Sigmoid colon (tissue), 7 donors: ENCODE measurements at places on chromosomes 1 and 21. TPM values are rescaled to one million over a fixed set of nuclear protein-coding genes. Genes with fewer than 3 reads are reported as not detected.

- no peaks in the 10 kb centered on the region for H3K4me1 ChIP-seq
- H3K27ac ChIP-seq, result no peak overlapping the region
- no peaks in the 10 kb centered on the region for H3K27me3 ChIP-seq
- no peak for DNase-seq
- no peak overlapping the region for H3K4me3 ChIP-seq
- H3K36me3 ChIP-seq, result no peaks in the 10 kb centered on the region
These were observed 10.9 kb upstream of the ATAD3B start for GRCh38 chr1:1460540-1461130.

DNA sequence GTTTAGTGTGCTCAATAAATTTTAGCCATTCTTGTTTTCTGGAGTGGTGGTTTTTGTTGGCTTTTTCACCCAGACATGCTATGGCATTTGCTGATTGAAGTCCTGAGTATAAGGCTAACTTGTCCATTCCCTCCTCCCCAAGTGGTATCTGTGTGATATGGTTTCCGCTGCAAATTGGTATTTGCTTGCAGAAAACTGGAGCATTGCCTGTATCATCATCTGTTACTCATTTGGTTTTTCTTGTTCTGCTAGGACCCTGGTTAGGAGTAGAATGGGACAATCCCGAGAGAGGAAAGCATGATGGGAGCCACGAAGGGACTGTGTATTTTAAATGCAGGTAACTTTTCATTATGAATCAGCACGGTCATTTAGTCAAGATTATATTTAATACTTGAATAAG lies 34.0 kb downstream of the TBCE start:
- no peak for DNase-seq
- H3K4me3 ChIP-seq, result no peak overlapping the region
- H3K4me1 ChIP-seq, result no peaks in the 10 kb centered on the region

DNA sequence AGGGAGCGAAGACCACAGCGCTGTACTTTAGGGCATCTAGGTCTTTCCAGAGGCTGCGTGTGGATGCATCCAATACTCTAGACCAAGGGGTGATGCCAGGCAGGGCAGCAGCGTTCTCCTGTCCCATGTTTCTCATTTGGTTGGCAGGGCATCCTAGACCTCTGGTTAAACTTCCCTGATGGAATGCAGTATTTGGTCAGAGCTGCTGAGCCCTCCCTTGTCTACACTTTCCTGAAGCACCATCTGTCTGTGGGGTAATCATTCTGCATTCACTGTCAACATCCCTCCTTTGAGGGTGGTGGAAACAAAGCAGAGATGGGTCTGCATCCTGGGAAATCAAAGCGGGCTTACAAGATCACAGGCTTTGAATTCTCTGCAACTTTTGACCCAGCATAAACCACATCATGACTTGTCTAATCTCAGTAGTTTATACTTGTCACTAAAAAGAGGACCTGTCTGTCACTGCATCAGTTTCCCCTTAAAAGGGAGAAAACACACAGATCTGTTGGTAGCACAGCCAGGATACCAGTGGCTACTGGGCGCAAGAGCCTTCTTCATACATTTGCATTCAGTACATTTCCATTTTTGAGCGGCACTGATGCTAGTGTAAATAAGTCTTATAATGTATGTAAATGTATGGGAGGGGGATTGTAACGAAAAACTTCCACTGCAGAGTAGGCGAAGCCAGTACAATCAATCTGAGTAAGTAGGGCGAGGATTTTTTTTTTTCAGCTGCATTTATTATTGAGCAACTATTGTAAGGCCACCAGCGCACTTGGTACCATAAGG lies 106.3 kb downstream of the GALNT2 start:
- H3K27ac ChIP-seq, result no peak overlapping the region
- no peak overlapping the region for H3K4me3 ChIP-seq
- peaks cover under 1% of the 10 kb centered on the region for H3K36me3 ChIP-seq

The TAL1 gene
- total RNA-seq, result 2.3 TPM

DNA sequence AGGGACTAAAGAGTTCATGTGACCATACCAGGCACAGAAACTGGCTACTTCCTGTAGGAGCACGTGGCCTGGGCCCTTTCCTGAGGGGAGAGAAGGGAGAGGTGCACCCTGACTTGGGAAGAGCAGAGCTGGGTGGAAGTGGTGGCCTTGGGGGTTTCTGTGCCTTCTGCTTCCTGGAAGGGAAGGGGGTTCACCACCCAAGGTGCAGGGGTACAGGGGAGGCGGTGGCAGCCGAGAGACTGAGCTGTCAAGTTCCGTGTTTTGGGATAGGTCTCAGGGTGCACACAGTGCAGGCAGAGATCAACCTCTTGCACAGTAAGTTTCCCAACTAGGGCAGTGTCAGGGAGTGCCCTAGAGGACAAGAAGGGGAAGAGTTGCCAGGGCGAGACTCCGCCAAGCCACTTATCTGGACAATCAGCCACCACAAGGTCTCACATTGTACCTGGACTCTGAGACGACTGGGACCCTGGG lies 10.1 kb downstream of the HECTD3 start:
- H3K36me3 ChIP-seq, result peaks cover 35% of the 10 kb centered on the region
- no peaks in the 10 kb centered on the region for H3K27me3 ChIP-seq
- H3K4me3 ChIP-seq, result no peak overlapping the region

- peaks cover 16% of the 10 kb centered on the region for H3K4me1 ChIP-seq
- H3K4me3 ChIP-seq, result peak overlapping the region; percentile 72
- no peaks in the 10 kb centered on the region for H3K36me3 ChIP-seq
- no peaks in the 10 kb centered on the region for H3K27me3 ChIP-seq
These were observed 970 bp downstream of the TNFRSF1B start for GRCh38 chr1:12167493-12168429.

The OR6K3 gene
- not detected for total RNA-seq

DNA sequence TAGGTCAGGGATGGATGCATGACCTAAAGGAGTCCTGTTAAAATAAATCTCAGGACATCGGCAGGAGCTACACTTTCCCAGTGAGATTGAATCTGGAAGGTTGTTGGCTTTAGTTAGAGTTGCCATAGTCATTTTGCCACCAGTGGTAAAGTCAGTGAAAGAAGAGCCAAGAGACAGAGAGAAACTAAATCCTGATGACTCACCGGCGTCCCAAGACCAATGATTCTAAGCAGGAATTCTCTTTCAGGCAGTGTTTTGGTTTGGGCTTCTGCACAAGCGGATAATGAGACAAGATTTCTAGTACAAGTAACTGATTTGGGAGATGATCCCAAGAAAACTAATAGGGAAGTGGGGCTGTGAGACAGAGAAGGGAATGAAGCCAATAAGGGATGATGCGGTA lies 88.8 kb upstream of the ETS2 start:
- H3K27ac ChIP-seq, result no peak overlapping the region
- no peaks in the 10 kb centered on the region for H3K27me3 ChIP-seq
- H3K4me1 ChIP-seq, result no peaks in the 10 kb centered on the region
- no peak overlapping the region for H3K4me3 ChIP-seq

The VWA5B1 gene
- total RNA-seq, result not detected

The RGS7 gene
- total RNA-seq, result 1.8 TPM

- H3K36me3 ChIP-seq, result no peaks in the 10 kb centered on the region
- H3K27me3 ChIP-seq, result no peaks in the 10 kb centered on the region
These were observed 12.0 kb downstream of the ADGRL2 start for GRCh38 chr1:81812712-81813111.

- H3K4me1 ChIP-seq, result no peaks in the 10 kb centered on the region
- H3K27ac ChIP-seq, result no peak overlapping the region
- H3K27me3 ChIP-seq, result no peaks in the 10 kb centered on the region
- peaks cover 56% of the 10 kb centered on the region for H3K36me3 ChIP-seq
These were observed 15.5 kb downstream of the ZNF684 start for GRCh38 chr1:40546957-40547356.

The CCDC185 gene
- total RNA-seq, result not detected

GRCh38 chr1:114251573-114251939 lies 97.9 kb upstream of the SYT6 start:
- H3K27ac ChIP-seq, result no peak overlapping the region
- no peak overlapping the region for H3K4me3 ChIP-seq
- no peaks in the 10 kb centered on the region for H3K27me3 ChIP-seq
- H3K36me3 ChIP-seq, result no peaks in the 10 kb centered on the region
- no peaks in the 10 kb centered on the region for H3K4me1 ChIP-seq

The SMIM1 gene
- 7.5 TPM for total RNA-seq

The CENPF gene
- 1.4 TPM for total RNA-seq

- H3K4me3 ChIP-seq, result peak overlapping the region; percentile 28
- H3K36me3 ChIP-seq, result no peaks in the 10 kb centered on the region
- H3K27me3 ChIP-seq, result peaks cover 14% of the 10 kb centered on the region
- peak overlapping the region; percentile 76 for H3K27ac ChIP-seq
- no peaks in the 10 kb centered on the region for H3K4me1 ChIP-seq
- no peak for DNase-seq
These were observed 1.4 kb upstream of the CA14 start for GRCh38 chr1:150256198-150256553.

DNA sequence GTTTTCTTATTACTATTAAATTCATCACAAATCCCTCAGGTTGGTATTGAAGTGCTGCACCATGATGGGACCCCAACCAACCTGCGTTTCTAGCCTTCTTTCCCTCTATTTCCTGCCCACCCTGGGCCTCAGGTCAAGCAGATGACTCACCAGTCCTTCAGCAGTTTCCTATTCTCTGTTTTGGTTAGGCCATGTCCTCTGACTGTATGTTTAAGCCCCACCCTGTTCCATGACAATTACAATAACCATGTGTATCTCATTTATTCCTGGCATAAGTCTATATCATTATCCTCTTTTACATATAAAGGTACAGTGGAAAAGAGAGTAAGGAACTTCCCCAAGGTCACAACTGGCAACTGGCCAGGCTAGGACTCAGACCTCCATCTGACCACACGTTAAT lies 5.3 kb upstream of the FAM78B start:
- peaks cover 6% of the 10 kb centered on the region for H3K4me1 ChIP-seq
- DNase-seq, result no peak
- H3K36me3 ChIP-seq, result no peaks in the 10 kb centered on the region
- no peak overlapping the region for H3K4me3 ChIP-seq
- no peak overlapping the region for H3K27ac ChIP-seq

GRCh38 chr1:48069662-48070395 lies 72.6 kb upstream of the TRABD2B start:
- H3K27me3 ChIP-seq, result no peaks in the 10 kb centered on the region
- no peaks in the 10 kb centered on the region for H3K36me3 ChIP-seq
- DNase-seq, result no peak
- no peak overlapping the region for H3K4me3 ChIP-seq

DNA sequence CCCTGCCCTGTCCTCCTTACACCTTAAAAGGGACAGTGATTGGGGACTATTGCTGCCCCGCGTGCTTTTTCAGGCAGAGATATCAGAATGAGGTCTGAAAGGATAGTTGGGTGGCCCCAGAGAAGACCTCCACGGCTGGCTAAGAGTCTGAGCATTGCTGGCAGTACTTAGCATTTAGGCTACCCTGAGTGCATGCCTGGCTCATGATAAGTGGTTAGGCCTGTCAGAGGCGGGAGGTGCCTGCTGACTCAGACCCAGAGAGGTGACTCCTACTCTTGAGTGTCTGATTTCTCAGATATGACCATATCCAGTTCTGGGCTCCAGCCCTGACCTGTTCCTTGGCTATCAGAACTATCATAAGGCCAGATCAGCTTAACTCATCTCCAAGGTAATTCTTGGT lies 213.7 kb downstream of the PBX1 start:
- H3K4me1 ChIP-seq, result peaks cover 82% of the 10 kb centered on the region
- H3K27ac ChIP-seq, result peak overlapping the region; percentile 81

DNA sequence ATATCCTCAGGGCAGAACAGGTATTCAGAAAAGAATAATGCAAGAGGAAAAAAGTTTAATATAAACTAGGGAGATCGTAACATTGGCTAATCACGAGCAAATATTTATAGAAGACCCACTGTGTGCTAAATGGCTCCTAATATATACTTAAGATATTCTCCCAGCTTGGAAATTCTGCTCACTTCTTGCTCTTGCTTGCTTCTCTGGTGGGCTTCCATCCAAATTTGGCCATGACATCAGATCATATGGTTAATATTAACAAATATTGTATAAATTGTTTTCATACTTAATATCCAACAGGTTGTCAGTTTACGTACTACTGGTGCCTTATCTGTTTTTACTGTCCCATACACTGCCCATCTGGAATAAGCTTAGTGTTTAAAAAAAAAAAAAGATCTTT lies 1.1 kb downstream of the COX20 start:
- H3K27me3 ChIP-seq, result no peaks in the 10 kb centered on the region
- no peaks in the 10 kb centered on the region for H3K36me3 ChIP-seq
- H3K4me1 ChIP-seq, result no peaks in the 10 kb centered on the region
- peak overlapping the region; percentile 70 for H3K4me3 ChIP-seq
- no peak for DNase-seq

DNA sequence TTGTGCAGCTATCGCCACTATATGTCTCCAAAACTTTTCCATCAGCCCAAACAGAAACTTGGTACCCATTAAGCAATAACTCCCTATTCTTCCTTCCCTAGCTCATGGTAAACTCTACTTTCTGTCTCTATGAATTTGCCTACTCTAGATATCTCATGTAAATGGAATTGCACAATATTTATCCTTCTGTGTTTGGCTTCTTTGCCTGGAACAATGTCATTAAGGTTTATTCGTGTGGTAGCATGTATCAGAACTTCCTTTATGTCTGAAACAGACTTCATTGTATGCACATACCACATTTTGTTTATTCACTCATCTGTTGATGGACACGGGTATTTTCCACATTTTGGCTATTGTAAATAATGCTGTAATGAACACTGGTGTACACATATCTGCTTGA lies 40.7 kb upstream of the CD34 start:
- DNase-seq, result no peak
- H3K27me3 ChIP-seq, result no peaks in the 10 kb centered on the region
- peaks cover 7% of the 10 kb centered on the region for H3K4me1 ChIP-seq
- no peak overlapping the region for H3K27ac ChIP-seq

- H3K4me1 ChIP-seq, result peaks cover 20% of the 10 kb centered on the region
- DNase-seq, result no peak
- H3K4me3 ChIP-seq, result no peak overlapping the region
- H3K27me3 ChIP-seq, result no peaks in the 10 kb centered on the region
These were observed 26.3 kb downstream of the NFASC start for GRCh38 chr1:204896787-204897469.

GRCh38 chr1:30213936-30214335 lies 509.4 kb downstream of the MATN1 start:
- H3K4me3 ChIP-seq, result no peak overlapping the region
- H3K27ac ChIP-seq, result no peak overlapping the region
- H3K36me3 ChIP-seq, result no peaks in the 10 kb centered on the region
- H3K27me3 ChIP-seq, result peaks cover 14% of the 10 kb centered on the region
- no peaks in the 10 kb centered on the region for H3K4me1 ChIP-seq
- no peak for DNase-seq

The FHL3 gene
- total RNA-seq, result 76.4 TPM

The LMX1A gene
- not detected for total RNA-seq

- peaks cover 19% of the 10 kb centered on the region for H3K4me1 ChIP-seq
- DNase-seq, result no peak
- H3K27ac ChIP-seq, result peak overlapping the region; percentile 30
- H3K27me3 ChIP-seq, result no peaks in the 10 kb centered on the region
- no peak overlapping the region for H3K4me3 ChIP-seq
These were observed 26.3 kb downstream of the HUNK start for GRCh38 chr21:31898933-31899630.

GRCh38 chr1:86508583-86508969 lies 38.3 kb upstream of the CLCA4 start:
- no peak overlapping the region for H3K27ac ChIP-seq
- peaks cover 35% of the 10 kb centered on the region for H3K4me1 ChIP-seq
- no peaks in the 10 kb centered on the region for H3K36me3 ChIP-seq
- no peaks in the 10 kb centered on the region for H3K27me3 ChIP-seq
- DNase-seq, result no peak
- no peak overlapping the region for H3K4me3 ChIP-seq

GRCh38 chr1:205506409-205507200 lies 2.1 kb downstream of the CDK18 start:
- no peak for DNase-seq
- H3K27ac ChIP-seq, result peak overlapping the region; percentile 79
- H3K27me3 ChIP-seq, result no peaks in the 10 kb centered on the region
- no peaks in the 10 kb centered on the region for H3K36me3 ChIP-seq
